ENCODE measurements at places on chromosomes 3 and 15.

GRCh38 chr3:197186887-197187588, 111.4 kb downstream of the DLG1 start:
- DNase-seq, result peak; percentile 60

DNA sequence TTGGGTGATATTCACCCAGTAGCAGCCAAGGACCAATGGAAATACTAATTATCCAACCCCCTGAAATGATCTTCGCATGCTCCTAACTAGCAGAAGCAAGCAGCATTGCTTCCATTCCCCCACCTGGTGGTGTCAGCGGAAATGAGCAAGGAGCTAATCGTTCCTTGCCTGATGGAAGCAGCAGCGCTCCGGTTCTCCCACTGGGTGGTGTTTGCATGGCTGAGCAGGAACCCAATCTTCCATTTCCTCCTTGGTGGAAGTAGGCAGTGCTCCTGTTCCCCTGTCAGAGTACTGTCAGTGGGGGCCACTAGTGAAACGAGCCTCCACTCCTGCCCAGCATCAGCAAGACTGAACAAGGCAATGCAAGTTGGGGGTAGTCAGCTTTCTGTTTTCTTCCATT, 311.5 kb downstream of the CACNA2D3 start:
- no peak for DNase-seq

GRCh38 chr3:133853063-133853924, 42.4 kb downstream of the RAB6B start:
- DNase-seq, result no peak

DNA sequence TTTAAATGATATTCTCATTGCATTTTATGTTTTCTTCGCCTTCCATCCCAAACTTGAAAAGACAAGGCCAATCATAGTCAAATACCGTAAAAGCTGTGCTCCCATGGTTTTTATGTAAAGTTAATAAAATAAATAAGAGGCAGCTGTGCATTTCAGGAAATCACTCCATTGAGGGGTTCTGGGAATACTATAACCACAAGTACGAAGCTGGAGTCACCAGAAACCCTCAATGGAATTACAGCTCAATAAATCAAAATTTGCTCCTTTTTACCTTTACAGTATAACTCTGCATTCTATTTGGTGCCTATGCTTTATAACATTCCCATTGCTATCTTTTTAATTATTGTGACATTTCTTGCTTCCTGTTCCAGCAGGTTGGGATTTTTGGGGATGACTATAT, 77.2 kb downstream of the C3orf38 start:
- DNase-seq, result no peak

GRCh38 chr3:134345202-134345601, 29.0 kb downstream of the AMOTL2 start:
- DNase-seq, result no peak

DNA sequence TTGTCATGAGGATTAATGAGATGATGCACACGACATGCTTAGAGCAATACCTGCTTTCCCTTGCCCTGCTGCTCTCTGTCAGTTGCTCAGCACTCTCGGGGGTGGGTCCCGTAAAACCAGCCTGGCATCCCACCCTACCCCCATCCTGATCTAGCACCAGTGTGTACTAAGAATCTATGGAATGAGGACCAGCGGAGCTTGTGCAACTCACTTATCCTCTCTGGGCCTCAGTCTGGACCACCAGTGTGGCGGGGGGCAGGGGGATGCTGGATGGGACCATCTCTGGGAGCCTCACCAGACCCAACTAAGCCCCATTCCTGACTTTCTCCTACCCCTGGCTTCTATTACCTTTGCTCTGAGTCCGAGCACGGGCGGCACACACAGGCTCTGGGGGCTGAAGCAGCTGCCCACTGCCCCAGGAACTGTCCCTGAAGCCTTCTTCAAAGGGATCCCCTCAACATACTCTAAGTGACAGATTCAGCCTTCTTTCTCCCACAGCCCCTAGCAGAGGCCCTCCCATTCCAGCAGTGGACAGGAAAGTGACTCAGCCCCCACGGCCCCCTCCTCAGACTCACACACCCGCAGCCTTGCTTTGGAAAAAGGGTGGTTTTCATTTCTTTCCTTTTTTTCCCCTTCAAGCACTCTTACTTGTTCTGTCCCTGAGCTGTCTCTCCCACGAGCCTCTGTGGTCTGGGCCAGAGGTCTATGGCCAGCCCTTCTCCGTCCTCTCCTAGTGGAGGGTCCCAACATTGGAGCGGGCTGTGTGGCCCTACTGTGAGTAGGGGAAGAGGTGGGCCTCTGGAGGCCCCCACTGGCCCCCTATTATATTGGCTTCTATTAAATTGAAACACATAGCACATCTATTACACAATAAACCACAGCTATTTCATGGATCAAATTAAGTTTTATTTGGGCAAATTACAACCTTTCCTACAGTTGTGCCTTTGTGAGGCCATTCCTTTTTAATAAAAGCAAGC, 100.3 kb downstream of the SMAD6 start:
- DNase-seq, result peak; percentile 92
